ENCODE measurements at places on chromosomes 16 and 17.

DNA sequence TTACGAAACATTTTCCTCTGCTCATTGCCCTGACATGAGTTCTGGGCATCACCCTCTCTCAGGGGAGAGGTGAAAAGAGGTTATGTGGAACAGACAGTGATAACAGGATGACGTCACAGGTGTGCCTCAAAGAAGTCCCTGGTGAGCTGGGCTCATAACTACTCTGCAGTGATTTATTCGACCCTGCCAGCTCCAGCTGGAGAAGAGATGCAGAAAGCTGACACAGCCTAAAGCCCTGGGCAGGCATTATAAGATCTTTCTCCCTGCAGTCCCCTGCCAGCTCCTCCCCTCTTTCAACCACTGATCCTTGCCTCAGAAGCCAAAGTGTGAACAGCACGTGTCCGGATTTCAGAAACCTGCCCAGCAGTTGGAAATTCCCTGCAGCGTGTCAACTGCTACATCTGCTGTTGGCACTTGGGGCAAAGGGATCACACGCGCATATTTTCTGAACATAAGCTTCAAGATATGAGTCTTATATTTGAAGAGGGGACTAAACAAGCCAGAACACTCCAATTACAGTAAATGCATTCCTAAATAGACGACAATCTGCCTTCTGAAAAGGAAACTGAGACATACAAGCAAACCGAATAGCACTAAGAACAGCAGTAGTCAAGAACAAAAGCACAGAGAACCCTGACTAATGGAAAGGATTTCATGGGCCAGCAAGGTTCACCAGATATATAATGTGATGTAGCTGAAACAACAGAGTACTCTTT lies 80.5 kb downstream of the SMG6 start:
- DNase-seq = no peak

DNA sequence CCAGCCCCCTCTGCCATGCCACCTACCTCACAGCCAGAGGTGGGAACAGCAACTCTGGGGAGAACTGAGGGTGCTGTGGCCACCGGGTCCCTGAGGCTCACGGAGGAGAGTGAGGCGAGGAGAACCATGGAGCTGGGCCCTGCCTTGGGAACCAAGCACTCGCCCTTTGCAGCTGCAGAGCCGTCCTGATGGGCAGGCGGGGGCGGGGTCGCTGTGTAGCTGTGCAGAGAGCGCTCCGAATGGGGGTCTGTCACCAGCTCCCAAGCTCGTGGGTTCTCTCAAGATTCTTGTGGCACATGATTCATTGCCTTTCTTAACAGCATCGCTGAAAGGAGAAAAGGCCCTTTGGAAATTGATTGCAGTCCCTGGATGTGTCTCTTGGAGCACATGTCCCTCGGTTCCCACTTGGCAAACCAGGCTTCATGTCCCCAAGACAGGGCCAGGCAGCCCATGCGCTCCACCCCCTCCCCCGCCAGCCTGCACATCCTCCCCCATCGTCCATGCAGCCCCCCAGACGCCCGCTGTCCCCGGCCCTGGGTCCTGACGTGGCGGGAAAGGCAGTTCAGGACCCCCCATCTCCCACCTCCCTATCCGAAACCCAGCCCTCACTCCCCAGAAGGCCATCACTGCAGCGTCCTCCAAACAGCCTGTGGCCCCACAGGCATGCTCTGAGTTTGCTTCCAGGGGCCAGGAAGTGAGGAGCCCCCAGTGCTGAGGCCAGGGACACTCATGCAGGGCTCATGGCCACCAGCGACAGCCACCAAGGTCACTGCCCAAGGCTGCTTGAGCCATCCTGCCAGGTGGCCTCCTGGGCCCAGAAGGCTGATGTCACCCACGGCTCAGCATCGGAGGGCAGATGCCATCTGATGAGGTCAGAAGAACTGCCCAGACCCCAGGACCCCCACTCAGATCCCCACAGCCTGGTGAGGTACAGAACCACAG lies 20.6 kb upstream of the CHMP6 start:
- DNase-seq = peak; percentile 79

GRCh38 chr16:534856-535445 lies 7.4 kb downstream of the CAPN15 start:
- DNase-seq = no peak

- no peak for DNase-seq
Measured at GRCh38 chr17:29112771-29113295, 67.4 kb downstream of the MYO18A start.

DNA sequence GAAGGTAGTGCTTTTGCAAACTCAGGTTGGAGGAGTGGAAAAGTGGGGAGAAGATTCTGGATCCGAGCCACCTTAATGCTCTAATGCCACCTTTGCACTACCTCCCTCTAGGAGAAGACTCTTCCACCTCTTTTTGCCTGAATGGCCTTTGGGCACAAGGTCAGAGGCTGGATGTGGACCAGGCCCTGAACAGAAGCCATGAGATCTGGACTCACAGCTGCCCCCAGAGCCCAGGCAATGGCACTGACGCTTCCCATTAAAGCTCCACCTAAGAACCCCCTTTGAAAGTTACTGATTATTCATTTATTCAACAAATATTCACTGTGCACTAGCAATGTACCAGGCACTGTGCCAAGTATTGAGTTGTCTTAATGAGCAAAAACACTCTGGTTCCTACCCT lies 3.2 kb downstream of the SHBG start:
- no peak for DNase-seq
